ENCODE measurements at places on chromosomes 11 and 22.
A peak's percentile ranks its signal among the peaks of the same experiment; 100 is the strongest.

- DNase-seq = no peak
Observed at GRCh38 chr11:61578819-61579675, 1.8 kb downstream of the SYT7 start.

- peak; percentile 79 for DNase-seq
Observed at GRCh38 chr11:56932572-56933220, 56.0 kb upstream of the OR5AK2 start.

- DNase-seq = no peak
Observed at GRCh38 chr11:34859496-34859895, 56.7 kb downstream of the APIP start.

GRCh38 chr11:82858556-82859091, 41.6 kb downstream of the PRCP start:
- peak; percentile 54 for DNase-seq

DNA sequence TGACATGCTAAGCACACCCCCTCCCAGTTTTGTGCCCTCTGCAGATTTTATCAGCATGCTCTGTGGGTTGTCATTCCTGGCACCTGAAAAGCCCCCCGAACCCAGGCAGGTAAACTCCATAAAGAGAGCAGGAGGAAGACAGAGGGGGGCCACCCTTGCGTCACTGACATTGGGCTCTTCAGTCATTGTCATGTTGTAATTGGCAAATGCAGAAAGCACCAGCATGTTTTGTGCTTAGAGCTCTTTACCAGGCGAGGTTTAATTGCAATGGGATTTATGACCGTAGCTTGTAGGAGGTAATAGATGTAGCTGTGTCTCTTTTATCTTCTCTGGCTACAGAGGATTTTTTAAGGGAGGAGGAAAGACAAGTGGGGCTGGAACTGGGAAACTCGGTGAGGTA, 201.7 kb downstream of the GRIK4 start:
- no peak for DNase-seq

DNA sequence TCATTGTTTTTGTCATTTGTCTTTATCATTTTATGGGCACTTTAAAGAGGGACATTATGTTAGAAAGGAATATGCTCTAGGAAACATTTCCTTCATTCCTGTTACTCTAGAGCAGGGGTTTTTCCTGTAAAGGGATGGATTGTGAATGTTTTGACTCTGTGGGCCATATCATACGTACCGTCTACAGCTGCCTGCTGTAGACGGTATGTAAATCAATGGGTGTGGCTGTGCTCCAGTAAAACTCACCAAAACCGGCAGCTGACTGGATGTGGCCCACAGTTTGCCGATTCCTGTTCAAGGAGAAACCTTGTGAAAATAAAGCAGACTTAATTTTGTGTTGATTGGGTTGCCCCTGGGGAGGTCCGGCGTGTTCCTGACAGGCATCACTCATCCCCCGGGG, 7.3 kb downstream of the IGHMBP2 start:
- DNase-seq = no peak

GRCh38 chr11:126561327-126561893, 205.9 kb downstream of the ST3GAL4 start:
- peak; percentile 53 for DNase-seq

GRCh38 chr11:64110465-64111375, 55.2 kb downstream of the MACROD1 start:
- no peak for DNase-seq

DNA sequence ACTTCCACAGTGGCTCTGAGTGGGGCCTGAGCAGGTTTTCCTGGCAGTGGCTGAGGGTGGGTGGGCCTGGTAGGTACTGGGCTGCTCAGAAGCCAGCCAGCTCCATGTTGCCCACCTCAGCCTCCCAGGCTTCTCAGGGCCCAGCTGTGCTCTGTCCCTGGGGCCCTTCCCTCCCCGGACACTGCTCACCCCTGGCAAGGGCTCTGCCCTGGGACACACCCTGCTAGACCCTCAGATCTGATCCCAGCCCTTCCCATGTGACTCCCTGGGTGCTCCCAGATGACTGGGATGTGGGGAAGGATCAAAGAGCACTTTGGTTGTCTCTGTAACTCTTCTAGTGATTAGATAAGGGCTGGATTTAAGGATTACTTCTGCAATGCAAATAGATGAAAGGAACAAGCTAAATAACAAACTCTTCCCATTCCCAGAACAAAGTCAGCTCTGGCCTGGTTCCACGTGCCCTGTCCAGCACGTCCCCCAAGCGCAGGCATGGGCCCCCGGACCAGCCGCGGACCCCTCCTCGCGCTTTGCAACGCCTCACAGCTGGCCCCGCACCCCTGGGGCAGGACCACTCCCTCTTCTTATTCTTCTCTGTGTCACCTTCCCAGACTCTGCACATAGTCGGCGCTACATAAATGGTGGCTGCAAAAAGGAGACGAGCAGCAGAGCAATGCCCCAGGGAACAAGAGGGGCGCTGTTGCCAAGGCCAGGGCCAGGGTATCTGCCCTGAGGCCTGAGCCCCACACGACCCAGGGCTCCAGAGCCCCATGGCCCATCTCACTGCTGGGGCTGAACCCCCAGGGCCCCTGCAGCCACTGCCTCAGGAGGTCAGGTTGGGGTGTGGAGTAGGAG, 5.7 kb upstream of the KRTAP5-6 start:
- DNase-seq = no peak

GRCh38 chr11:110279881-110280280, 16.5 kb downstream of the RDX start:
- DNase-seq = no peak

GRCh38 chr11:40170078-40170477, 1289.4 kb downstream of the LRRC4C start:
- no peak for DNase-seq

GRCh38 chr11:112650527-112650926, 310.7 kb upstream of the NCAM1 start:
- DNase-seq = no peak

GRCh38 chr11:80650966-80651365, 1210.1 kb upstream of the TENM4 start:
- no peak for DNase-seq

DNA sequence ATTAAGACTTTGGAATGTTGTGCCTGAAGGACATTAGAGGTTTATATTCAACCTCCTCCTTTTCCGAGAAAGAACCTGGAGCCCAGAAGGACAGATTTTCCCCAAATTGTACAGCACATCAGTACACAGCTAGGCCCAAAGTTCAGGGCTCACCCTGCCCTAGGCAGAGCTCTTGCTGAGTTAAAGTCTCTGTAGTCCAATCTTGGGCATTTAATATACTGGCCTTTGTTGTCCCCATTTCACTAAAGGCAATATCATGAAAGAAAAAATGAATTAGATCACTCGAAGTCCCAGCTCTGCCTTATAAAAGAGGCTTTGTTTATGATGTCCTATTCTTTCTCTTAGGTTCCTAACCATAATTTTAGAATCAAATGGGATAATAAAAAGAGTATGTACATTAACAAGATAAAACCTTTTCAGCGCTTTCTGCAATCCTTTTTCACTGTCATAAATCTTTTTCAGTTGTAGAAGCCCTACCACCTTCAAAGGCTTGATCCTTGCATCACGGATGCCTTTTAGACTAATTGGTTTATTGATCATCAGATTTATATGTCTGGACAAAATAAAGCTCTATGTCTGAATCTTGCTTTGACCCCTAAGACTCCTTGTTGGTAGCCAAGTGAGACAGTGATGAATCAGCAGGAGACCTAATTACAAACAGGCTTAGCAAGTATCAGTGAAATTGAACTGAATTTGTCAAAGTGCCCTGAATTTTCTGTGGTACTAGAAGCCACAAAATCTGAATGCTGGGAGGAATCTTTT, 39.8 kb downstream of the RELT start:
- DNase-seq = no peak

DNA sequence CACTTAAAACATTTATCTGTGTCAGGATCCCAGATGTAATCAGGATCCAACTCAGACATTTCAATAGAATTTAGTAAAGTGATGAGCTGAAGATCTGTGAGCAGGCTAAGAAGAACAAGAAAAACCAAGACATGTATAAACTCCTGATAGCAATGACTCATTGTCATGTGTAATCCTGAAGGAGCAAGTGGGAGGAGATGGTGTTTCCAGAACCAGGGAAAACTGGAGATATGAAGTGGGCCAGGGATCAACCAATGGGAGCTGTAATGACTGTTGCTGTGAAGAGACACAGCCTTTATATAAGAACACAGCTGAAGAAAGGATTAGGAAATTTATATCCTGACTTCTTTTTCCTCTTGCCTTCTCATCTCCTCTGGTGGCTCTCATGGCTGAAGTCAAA, 682.5 kb upstream of the ARHGAP42 start:
- peak; percentile 6 for DNase-seq

- DNase-seq = no peak
Observed at GRCh38 chr11:86686531-86686930, 14.1 kb upstream of the ME3 start.

- DNase-seq = peak; percentile 20
Observed at GRCh38 chr11:77172666-77172982, 44.6 kb downstream of the MYO7A start.

GRCh38 chr11:2737226-2737590, 37.4 kb upstream of the KCNQ1OT1 start:
- DNase-seq = no peak

DNA sequence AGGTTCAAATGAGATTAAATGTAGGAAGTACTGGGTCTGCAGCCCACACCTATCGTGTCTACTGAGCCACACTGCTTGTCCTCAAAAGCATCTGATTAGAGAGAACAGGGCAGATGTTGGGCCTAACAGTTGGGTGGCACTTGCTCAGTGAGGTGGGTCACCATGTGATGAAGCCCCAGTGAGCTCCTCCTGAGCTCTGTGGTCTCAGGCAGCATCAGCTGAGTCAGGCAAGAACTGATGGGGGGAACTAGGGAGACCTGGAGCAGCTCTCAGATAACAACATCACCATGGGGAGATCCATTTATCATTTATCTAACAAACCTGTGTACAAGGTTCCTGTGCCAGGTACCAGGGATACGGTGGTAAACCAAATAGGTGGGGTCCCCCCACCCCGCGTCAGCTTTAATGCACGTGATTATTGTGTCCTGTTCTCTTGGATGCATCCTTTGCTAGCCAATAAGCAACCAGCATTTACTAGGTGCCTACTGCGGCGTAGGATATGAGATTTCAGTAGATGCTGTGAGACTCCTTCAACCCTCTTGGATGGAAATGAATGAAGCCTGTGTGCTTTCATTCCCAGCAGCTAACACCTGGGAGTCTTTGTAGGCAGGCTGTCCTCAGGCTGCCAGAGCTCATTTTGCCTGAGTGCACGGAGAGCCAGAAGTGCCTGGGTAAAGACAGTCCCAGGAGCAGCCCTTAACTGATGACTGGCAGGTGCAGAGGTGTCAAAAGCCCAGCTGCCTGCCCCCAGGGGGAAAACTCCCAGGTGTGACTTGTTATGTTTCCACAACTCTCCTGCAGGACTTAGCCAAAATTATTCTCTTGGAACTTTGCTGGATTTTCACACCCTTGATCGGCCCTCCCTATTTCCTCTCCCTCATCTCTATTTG, 73.6 kb upstream of the NARS2 start:
- no peak for DNase-seq

DNA sequence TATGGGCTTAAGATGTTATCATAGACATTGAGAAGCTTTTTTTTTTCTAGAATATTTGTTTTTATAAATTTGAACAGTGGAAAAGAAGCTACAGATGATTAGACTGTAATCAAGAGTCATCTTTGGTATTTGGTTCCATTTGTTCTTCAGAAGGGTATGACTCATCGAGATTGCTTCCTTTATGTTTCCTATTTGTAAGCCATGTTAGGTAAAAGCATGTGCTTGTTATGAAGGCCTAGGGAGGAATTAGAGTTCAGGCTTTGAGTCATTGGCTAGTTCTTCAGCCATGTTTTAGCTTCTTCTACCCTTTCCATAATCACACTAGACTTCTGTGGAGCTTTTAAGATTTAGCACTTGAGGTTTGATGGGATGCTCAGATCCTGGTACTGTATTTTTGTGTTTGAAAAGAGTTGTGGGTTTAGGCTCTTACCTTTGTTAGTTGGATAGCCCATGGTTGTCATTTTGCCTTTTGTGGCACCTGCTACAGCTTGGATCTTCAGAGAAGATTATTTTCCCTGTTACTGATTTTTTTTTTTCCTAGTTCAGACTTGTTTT, 44.3 kb downstream of the POLD3 start:
- DNase-seq = peak; percentile 58

- no peak for DNase-seq
Observed at GRCh38 chr11:134345237-134345550, 13.4 kb downstream of the GLB1L2 start.

All from brain microvascular endothelial cell (primary cell).